ENCODE measurements at places on chromosomes 11 and 22.
A peak's percentile ranks its signal among the peaks of the same experiment; 100 is the strongest.

- DNase-seq, result no peak
These were observed 12.1 kb downstream of the C11orf86 start for GRCh38 chr11:66987158-66987620.

- DNase-seq, result no peak
These were observed 268.7 kb upstream of the SORL1-AS1 start for GRCh38 chr11:121721448-121721847.

- peak; percentile 48 for DNase-seq
These were observed 33.4 kb downstream of the GAB2 start for GRCh38 chr11:78384231-78384630.

GRCh38 chr22:25070956-25071355 is 118.4 kb downstream of the KIAA1671 start:
- DNase-seq, result no peak

DNA sequence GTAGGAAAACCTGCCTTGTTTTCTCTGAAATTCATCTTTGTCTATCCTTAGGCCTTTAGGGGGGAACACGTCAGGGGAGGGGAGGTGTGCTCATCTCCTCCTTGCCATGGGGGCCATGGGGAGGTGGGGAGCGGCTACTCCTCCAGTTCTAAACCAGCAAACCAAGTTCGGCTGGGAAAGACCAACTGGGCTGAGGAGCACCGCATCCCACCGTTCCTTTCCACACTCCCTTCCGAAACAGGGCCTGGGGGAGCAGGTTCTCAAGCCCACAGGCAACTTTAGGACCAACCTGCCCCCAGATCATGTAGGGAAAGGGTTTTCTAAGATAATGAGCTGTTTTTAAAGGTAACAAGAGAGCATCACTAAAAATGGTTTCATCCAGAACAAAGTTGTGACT is 77.5 kb upstream of the PITPNB start:
- DNase-seq, result no peak

DNA sequence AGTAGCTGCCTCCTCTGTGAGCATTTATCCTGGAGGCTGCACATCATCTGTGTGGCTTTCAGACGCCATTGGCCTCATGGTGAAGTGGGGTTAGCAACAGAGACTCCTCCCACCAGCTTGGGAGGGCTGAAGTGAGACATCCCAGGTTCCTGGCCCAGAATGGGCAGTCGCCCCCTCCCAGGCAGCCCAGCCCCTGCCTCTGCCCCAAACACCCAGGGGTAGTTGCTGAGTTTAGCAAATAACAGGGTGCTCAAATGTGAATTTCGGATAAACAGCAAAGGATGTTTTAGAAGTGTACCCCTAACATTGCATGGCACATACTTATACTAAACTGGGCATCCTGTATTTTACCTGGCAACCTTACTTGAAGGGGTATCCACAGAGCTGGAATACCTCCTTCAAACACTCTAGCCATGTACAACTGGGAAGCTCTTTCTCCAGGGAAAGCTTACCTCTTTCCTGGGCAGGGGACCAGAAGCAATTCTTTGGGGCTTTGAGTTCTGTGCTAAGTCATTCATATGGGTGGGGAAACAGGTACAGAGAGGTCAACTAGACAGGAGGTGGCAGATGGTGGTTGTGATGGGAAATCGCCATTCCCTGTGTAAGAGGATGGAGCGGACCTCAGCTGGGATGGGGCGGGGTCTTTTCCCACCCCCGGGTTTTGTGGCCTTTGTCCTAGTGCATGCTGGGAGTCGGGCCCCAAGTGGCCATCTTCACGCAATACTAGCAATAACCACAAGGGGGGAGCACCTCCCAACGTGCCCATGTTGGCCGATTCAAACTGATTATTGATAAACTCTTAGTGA is 19.3 kb downstream of the MTFP1 start:
- no peak for DNase-seq

DNA sequence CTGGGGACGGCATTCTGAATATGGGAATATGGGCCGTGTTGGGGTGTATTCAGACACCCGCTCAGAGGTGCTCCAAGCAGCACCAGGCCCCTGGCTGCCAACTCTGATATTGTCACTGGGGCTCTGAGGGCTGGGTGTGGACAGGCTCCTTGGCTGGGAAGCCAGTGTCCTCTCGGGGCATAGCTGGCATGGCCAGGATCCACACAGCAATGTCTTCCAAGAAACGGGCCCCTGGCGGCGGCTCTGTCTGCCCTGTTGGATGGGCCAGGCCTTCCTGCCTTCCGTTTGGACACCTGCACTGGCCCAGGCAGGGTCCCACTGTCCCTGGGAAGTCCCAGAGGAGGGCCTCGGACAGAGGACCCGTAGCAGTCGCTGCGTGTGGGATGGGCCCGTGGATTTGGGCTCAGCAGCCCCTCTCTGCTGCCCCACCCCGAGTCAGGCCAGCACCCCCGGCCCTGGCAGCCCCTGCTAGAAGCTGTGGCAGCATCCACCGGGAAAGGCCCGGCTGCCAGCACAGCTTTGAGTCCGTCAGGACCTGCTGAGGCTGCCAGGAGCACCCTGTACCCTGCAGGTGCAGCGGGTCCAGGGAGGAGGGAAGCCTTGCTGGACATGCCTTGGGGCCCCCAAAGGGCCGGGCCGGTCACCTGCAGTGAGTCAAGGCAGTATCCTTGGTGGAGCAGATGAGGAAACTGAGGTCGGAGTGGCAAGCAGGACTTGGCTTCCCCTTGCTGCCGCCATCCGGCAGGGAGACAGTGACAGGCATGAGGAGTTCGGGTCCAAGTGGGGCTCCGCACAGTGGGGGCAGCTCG is 4.1 kb downstream of the PANX2 start:
- DNase-seq, result no peak

- DNase-seq, result peak; percentile 11
These were observed 203.7 kb downstream of the NELL1 start for GRCh38 chr11:20873054-20873453.

GRCh38 chr11:1074244-1075221 is at the start of gene MUC2:
MUC2 (plus strand) TSS chr11:1074874.
- DNase-seq, result no peak

- DNase-seq, result no peak
These were observed 1.8 kb upstream of the FANCF start for GRCh38 chr11:22627421-22627820.

- no peak for DNase-seq
These were observed 14.5 kb upstream of the AMOTL1 start for GRCh38 chr11:94753630-94754029.

DNA sequence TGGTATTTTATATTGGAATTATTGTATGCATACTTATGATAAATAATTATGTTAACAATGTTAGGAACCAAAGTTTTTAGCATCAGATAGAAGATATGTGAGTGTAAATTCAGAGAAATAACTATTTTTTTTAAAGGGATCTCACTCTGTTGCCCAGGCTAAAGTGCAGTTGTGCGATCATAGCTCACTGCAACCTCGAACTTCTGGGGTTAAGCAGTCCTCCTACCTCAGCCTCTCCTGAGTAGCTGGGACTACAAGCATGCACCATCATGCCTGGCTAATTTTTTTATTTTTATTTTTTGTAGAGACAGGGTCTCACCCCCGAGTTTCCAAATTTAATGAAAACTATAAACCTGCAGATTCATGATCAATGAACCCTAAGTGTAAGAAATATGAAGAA is 33.6 kb upstream of the RCE1 start:
- no peak for DNase-seq

- DNase-seq, result no peak
These were observed 12.8 kb downstream of the DKK3 start for GRCh38 chr11:11995601-11996000.
